Fibroblast of skin of back (primary cell): ENCODE measurements at places on chromosomes 6 and 20.

GRCh38 chr6:36422714-36423100 lies 19.9 kb downstream of the PXT1 start:
- DNase-seq: no peak

DNA sequence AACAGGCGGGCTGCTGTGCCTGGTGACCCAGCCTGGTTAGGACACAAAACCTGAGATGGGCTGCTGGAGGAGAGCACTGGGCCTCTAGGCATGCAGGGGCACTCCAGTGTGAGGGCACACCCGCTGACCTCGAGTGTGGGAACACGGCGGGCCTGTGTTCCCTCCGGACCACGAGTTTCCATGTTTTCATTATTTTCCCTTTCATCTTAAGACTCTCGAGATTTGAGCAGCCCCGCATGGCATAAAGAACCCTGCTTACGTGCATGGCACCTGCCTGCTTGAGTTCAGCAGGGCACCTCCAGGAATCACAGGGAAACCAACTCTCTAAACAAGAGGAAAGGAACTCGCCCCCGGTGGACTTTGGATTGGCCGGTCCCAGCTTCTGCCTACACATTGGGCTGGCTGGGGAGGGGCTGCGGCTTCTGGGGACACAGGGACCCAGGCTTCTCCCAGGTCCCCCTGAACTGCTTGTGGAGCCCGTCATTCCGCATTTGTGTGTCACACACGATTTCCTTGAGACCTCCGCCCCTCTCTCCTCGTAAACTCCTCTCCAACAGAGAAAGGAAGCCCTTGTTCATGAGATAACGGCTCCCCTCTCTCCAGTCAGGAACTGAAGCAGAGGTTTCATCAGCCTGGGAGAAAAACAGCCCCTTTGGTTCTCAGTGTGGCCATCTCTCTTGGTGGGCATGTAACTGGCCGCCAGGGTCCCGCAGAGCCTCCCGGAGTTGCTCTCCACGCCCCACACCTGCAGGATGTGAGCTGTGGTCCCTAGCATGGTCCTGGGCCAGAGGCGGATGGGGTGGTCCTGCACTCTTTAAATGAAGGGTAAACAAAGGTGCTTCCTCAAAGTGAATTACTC lies 181.8 kb downstream of the TTLL2 start:
- DNase-seq: no peak

- DNase-seq: no peak
Measured at GRCh38 chr6:107735906-107736635, 88.0 kb downstream of the SCML4 start.

GRCh38 chr6:40887079-40887791 lies 151.8 kb downstream of the UNC5CL start:
- no peak for DNase-seq
